ENCODE measurements at places on chromosomes 3 and 15. TPM values are rescaled to one million over a fixed set of nuclear protein-coding genes. Genes with fewer than 3 reads are reported as not detected.

TCF12 gene
- total RNA-seq: 62.8 TPM

SPINT1 gene
- 5.1 TPM for total RNA-seq

CCR9 gene
- total RNA-seq: 0.28 TPM

RTP3 gene
- total RNA-seq: not detected

SUCNR1 gene
- not detected for total RNA-seq

All from activated CD4-positive, alpha-beta memory T cell treated with anti-CD3 and anti-CD28 coated beads, Interleukin-2, amount 10 ng/mL, durations not matched to agents 7 days and 5 days (primary cell).